ENCODE measurements at places on chromosomes 6 and 20. TPM values are rescaled to one million over a fixed set of nuclear protein-coding genes. Genes with fewer than 3 reads are reported as not detected.

PSMB1 gene
- total RNA-seq = 279 TPM

GRCh38 chr6:136979206-136979605, 57.1 kb downstream of the SLC35D3 start:
- no peak overlapping the region for H3K27ac ChIP-seq
- peaks cover 8% of the 10 kb centered on the region for H3K27me3 ChIP-seq
- no peaks in the 10 kb centered on the region for H3K4me1 ChIP-seq
- no peak overlapping the region for H3K4me3 ChIP-seq
- no peaks in the 10 kb centered on the region for H3K36me3 ChIP-seq
- DNase-seq = no peak

- peaks cover 33% of the 10 kb centered on the region for H3K36me3 ChIP-seq
- H3K4me3 ChIP-seq = no peak overlapping the region
- H3K27me3 ChIP-seq = no peaks in the 10 kb centered on the region
- peak overlapping the region; percentile 9 for H3K27ac ChIP-seq
- peaks cover 41% of the 10 kb centered on the region for H3K4me1 ChIP-seq
Observed at GRCh38 chr20:41078329-41078728, 49.7 kb downstream of the TOP1 start.

GRCh38 chr6:30719791-30720737, at the start of gene TUBB:
TUBB (plus strand) TSS chr6:30720352; CDS start chr6:30720507, 155 bp downstream.
- peaks cover 36% of the 10 kb centered on the region for H3K36me3 ChIP-seq
- H3K4me1 ChIP-seq = peaks cover 43% of the 10 kb centered on the region
- H3K4me3 ChIP-seq = peak within 1 kb of the TSS; percentile 93
- H3K27me3 ChIP-seq = no peaks in the 10 kb centered on the region

DNA sequence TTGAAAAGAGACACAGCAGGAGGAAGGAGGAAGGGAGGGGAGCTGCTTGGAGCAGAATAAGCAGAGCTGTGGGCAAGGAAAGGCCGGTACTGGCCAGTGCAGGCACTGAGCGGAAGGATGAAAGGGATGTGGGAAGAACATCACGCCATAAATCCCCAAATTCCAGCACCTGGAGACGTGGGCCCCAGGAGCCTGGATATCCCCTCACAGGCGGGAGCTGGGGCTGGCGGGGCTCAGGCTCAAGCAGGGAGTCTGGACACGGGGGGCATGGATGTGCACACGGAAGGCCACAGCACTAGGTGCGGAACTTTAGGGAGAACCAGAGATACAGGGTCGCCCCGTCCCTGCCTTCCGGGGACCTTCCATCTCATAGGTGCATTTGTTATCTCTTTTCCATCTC, 7.5 kb upstream of the RPP40 start:
- no peak overlapping the region for H3K4me3 ChIP-seq
- no peak for DNase-seq
- no peaks in the 10 kb centered on the region for H3K36me3 ChIP-seq
- no peak overlapping the region for H3K27ac ChIP-seq

- H3K4me3 ChIP-seq = no peak overlapping the region
- no peak for DNase-seq
- H3K4me1 ChIP-seq = peaks cover 10% of the 10 kb centered on the region
- peaks cover 28% of the 10 kb centered on the region for H3K36me3 ChIP-seq
Observed at GRCh38 chr6:136254851-136255466, 4.8 kb upstream of the MTFR2 start.

DNA sequence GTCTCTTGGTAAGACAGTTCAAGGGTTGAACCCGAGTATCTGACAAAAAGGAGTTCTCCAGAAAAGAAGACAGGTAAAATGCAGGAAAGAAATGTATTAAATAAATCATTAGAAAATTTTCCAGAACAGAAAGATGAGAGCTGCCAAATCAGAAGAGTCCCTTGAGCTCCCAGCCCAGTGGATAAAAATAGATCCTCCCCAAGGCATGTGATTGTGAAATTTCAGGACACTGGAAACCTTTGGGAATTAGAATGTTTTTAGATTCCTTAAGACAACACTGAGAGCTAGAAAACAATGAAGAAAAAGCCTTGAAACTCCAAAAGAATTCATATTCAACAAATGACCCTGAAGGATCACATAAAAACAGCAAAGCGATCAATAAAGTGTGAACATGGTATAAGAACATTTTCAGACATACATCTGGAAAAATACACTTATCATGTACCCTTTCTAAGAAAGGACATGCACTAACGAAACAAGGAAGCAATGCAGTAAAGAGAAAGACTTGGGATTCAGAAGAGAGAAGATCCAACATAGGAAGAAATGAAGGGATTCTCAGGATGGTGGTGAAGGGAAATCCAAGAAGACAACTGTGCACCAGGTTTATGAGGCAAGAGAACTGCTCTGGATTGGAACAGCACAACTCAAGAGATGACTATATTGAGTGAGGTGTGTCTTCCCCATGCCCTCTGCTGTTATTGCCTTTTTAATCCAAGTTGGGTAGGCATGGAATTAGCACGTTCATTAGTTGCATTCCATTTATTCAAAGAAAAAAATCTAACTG, 390.4 kb downstream of the SYNE1 start:
- H3K4me1 ChIP-seq = peaks cover 9% of the 10 kb centered on the region
- H3K27me3 ChIP-seq = no peaks in the 10 kb centered on the region
